ENCODE measurements at places on chromosomes 12 and 14.

GRCh38 chr12:13091832-13092231, 11.6 kb downstream of the GSG1 start:
- DNase-seq: no peak

DNA sequence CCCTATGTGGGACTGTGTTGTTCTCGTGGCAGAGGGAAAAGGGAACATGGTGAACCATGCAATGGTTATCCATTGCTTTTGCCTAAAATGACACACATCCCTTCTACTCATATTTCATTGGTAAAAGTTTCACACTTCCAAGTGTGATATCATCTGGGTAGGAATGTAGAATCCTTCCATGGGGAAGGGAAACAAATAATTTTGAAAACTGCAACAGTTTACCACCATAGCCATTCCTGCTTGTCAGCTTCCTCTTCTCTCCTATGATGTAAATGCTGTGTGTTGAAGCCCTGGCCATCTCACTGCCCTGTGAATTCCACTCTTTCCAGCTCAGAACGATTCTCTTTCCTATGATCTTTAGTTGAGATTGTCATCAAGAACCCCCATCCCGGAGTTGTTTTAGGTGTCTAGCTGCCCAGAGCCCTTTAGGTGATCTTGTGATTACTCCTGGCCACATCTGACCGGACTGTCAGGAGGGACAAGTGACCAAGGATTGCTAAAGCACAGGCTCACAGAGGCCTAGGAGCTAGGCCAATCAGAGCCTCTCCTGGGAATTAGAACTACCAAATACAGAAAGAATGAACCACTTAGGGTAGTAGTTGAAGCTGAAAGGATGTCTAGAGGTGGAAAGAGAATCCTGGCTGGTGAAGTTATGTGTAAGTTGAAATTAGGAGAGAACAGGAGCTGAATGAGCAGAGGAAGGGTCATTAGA, 84.6 kb downstream of the VCPKMT start:
- DNase-seq: no peak

GRCh38 chr12:78928200-78929074, 63.9 kb downstream of the SYT1 start:
- no peak for DNase-seq

GRCh38 chr14:93332397-93332852, 411 bp downstream of the BTBD7 start:
- peak; percentile 46 for DNase-seq

GRCh38 chr12:100796621-100797020, 2.0 kb downstream of the ANO4 start:
- no peak for DNase-seq

- DNase-seq: no peak
Measured at GRCh38 chr12:111158992-111159391, 209.9 kb downstream of the PHETA1 start.

DNA sequence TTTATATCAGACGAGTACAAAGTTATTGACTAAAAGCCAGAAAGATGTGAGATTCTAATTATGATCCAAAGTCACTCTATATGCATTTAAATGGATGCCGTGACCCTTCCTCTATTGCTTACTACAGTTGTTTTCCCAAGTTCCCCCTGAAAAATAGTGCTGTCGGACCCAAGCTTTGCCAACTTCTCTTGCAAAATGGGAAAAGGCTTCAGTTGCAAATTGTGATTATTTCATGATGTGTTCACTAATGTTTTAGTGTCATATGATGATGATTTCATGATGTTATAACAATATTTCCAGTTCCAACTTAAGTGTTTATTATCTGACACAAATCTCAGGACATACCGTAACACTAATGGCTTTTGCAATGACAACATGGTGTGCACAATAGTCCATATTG, 534.6 kb upstream of the ATP2B1 start:
- DNase-seq: no peak

DNA sequence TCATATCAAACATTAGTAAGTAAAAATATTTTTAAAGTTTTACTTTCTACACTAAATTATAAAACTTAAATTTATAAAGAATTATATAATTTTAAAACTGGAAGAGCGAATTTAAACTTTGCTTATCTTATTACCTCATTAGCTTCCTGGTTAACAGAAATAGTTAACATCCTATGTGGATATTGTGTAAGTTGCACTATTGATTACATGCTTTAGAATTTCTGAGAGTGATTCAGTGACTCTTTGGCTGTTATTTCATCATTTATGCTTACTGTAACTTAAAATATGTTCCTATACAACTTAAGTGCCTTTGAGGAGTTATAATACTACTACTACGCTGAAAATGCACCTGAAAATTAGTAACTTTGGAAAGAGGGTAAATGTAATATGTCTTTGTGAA, 101.4 kb downstream of the FOXA1 start:
- no peak for DNase-seq

DNA sequence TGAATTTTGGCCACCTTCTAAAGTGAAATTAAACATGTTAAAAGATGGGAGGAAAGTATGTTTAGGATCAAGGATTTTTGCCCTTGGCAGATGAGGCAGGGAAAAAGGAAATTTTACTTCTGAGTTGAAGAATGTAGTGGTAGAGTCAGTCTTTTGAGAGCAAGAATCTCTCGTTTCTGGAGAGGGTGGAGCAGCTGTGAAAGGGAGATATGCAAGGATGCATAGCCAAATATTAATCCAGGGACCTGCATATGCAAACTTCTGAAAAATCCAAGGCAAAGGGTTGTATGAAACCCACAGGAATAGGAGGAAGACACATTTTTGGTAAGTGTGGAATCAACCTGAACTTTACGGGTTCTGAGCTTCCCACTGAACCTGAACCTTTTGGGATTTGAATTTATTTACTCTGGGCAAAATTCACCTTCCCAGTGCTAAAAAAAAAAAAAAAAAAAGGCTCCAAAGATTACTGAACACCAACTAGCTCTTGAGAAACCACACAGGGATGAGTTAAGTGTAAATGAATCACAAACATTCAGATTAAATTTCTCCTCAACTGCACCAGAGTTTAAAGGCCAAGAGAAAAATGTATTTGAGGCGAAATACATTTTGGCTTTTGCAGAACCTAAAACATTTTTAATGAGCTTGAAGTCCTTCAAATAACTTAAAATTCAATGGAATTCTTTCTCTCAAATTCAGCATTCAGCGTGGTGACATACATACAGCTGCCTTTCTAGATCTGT, 187.1 kb upstream of the CDKN3 start:
- no peak for DNase-seq

DNA sequence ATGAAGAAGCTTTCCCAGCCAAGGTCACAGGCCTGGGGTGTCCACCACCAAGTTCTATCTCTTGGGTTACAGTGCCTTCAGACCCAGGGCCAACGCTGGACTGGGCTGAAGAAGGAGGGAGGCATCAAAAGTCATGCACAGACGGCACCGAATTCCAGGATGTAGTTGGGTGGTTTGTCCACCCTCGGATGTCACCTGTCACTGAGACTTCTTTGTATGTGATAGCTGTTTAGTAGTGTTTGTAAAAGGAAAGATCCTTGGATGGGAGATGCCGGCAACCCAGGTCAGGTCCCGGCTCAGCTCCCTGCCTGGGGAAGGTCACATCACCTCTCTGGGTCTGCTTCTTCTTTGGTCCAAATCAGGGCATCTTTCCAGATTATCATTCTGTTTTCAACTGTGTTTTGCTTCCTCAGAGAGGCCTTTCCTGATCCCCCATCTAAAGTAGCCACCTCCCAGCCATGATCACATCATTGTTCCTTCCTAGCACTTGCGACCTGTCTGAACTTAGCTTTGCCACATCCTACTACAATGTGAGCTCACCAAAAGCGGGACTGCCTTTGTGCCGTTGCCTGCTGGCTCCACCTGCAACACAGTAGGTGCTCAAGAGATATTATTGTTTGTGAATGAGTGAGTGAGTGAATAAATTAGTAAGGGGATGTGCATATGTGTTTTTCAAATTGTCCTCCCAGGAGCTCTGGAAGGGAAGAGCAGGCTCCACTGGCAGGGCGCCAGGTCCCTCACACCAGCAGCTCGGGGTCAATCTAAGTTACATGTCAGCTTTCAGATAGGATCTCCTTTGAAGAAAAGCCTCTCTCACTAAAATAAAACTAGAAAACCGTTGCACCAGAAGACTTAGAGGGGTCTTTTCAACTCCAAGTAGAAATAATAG, 2.1 kb downstream of the TSPAN11 start:
- DNase-seq: no peak

DNA sequence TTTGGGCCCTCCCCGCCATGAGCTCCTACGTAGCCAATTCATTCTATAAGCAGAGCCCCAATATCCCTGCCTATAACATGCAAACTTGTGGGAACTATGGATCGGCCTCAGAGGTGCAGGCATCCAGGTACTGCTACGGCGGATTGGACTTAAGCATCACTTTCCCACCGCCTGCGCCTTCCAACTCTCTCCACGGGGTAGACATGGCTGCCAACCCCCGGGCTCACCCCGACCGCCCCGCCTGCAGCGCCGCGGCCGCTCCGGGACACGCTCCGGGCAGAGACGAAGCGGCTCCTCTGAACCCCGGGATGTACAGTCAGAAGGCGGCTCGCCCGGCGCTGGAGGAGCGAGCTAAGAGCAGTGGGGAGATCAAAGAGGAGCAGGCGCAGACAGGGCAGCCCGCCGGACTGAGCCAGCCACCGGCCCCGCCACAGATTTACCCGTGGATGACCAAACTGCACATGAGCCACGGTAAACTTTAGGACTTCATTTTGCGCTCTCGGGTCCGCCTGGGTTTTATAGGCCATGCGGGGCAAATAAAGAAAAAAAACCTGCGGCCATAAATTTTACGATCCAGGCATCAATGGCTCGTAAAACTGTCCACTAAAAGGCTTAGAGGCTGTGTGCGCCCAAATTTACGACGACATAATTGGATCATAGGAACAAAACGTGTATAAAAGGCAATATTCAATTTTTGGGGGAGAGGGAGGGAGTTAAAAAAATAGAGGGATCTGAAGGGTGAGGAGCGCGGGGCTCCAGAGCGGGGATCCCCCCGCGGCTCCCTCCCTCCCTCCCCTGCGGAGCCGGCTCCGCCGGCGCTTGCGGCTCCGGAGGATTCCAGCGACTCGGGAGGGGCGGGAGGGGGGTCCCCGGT, 493 bp downstream of the HOXC5 start:
- DNase-seq: no peak

DNA sequence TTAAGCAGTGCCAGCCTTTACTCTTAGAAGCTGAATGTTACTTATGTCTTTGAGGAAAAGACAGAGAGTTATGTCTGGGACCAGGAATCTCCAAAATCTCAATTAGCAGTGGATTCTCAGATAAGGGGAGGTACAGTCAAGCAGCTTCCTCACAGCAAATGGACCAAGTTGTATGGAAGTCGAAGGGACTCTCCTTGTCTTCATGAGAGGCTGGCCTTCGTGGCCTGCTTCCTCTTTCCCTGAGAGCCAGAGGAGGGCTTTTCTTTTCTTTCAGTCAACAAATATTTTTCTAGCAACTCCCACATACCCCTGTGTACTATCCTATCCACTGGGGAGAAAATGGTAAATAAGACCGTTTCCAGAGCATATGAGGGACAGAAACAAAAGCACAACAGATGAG, 6.6 kb upstream of the WNT5B start:
- DNase-seq: no peak

DNA sequence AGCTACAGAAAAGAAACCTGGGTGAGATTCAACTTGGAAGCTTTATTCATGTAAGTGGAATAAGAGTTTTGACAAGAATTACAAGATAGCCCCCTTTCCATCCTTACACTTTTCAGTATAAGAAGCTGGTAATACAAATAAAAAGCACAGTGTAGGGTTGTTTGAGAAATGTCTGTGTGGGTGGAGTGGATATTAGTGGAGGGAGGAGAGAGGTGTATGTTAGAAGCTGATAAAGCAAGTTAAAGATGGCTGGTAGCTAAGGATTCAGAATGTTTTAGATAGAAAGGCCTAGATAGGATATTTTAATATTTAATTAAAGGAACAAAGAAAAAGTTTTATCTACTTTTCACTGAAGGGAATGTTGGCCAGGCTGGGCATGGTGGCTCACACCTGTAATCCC, 12.5 kb downstream of the CFAP54 start:
- DNase-seq: no peak

DNA sequence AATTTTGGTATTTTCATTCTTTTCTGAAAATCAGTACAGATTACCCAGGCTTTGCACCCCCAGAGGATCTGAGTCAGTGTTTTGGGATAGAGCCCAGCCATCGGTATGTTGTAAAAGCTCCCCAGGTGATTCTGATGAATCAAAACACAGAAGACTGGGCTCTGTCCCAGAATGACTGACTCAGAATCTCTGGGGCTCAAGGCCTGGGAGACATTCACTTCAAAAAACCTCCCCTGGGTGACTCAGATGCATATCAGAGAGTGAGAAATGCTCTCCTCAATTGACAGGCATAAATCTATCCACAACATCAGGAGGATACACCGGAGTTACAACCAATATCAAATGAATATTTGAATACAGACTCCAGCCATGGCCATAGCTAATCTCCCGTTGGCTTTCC, 32.6 kb downstream of the SLC35F4 start:
- DNase-seq: no peak

DNA sequence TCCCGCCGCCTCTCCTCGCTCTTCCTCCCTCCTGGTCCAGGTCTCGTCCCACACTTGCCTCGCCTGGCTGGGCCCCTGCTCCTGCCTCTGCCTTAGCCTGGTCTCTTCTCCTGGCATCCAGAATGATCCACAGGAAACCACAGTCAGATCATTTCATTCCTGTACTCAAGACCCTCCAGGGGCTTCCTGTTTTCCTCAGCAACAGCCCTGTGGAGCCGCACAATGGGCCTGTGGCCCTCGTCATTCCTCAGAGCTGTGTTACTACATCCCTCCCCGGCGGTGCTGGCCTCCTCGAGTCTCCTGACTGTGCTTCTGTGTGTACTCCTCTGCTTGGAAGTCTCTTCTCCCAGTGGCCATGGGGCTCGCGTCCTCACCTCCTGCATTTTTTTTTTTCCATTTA, 20.1 kb downstream of the ATP6V0A2 start:
- DNase-seq: no peak

Data from stimulated activated CD4-positive, alpha-beta T cell treated with anti-CD3 and anti-CD28 coated beads, Interleukin-2, amount 100 ng/mL, for 24 hours (primary cell).